ENCODE measurements at places on chromosomes 5 and 9. TPM values are rescaled to one million over a fixed set of nuclear protein-coding genes. Genes with fewer than 3 reads are reported as not detected.

Gene FOXD4L4
- total RNA-seq: 0.14 TPM

- H3K4me1 ChIP-seq: peaks cover 39% of the 10 kb centered on the region
- H3K36me3 ChIP-seq: peaks cover 3% of the 10 kb centered on the region
- peak overlapping the region; percentile 44 for H3K4me3 ChIP-seq
- H3K27me3 ChIP-seq: no peaks in the 10 kb centered on the region
- DNase-seq: peak; percentile 36
Measured at GRCh38 chr9:71250581-71250980, 129.2 kb upstream of the TRPM3 start.

DNA sequence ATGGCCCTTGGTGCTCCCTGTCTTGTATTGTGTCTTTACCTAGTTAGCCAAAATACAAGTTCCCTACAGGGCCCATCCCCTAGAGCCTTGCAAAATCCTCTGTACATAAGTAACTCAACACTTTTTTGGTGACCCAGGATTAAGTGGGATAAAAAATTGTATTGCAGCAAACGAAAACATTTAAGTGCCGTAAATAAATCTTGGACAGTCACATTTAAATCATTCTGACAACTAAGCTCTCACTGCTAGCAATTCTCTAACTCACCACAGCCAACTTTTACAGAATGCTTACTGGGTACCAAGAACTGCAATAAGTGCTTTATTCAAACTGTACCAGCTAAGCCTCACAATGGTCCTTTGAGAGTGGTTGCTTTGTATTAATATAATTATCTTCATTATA lies 56.6 kb downstream of the GNAQ start:
- no peaks in the 10 kb centered on the region for H3K27me3 ChIP-seq
- peaks cover 68% of the 10 kb centered on the region for H3K4me1 ChIP-seq
- H3K4me3 ChIP-seq: no peak overlapping the region
- H3K27ac ChIP-seq: no peak overlapping the region
- H3K36me3 ChIP-seq: no peaks in the 10 kb centered on the region

- H3K36me3 ChIP-seq: peaks cover 11% of the 10 kb centered on the region
- H3K4me3 ChIP-seq: no peak overlapping the region
- H3K4me1 ChIP-seq: peaks cover 42% of the 10 kb centered on the region
- no peak for DNase-seq
- peaks cover 39% of the 10 kb centered on the region for H3K27me3 ChIP-seq
Measured at GRCh38 chr5:173291722-173292658, 36.2 kb downstream of the STC2 start.

GRCh38 chr9:17627641-17628040 lies 48.8 kb downstream of the SH3GL2 start:
- H3K27me3 ChIP-seq: no peaks in the 10 kb centered on the region
- H3K27ac ChIP-seq: no peak overlapping the region
- H3K4me3 ChIP-seq: no peak overlapping the region
- H3K4me1 ChIP-seq: peaks cover 22% of the 10 kb centered on the region
